Kidney (tissue), 22 donors: ENCODE measurements at places on chromosomes 6 and 20.

DNA sequence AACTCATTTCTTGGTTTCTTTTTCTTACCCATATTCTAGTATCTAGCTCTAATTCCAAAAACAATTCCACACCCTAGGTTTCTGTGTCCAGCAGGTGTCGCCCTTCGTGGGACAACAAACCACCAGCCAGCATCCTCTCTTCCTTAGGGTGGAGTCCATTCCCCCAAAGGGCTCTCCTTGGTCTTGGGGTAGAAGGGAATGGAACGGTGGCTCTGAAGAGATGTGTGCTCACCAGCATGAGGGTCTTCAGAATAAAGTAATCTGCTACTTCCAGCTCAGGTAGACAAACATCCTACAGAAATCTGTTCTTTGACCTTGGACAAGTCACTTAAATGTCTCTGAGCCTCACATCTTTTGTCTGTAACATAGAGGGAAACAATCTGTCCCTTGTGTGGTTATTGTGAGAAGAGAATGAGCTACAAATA lies 7.2 kb downstream of the HLA-DMB start:
- DNase-seq: peak; percentile 80

DNA sequence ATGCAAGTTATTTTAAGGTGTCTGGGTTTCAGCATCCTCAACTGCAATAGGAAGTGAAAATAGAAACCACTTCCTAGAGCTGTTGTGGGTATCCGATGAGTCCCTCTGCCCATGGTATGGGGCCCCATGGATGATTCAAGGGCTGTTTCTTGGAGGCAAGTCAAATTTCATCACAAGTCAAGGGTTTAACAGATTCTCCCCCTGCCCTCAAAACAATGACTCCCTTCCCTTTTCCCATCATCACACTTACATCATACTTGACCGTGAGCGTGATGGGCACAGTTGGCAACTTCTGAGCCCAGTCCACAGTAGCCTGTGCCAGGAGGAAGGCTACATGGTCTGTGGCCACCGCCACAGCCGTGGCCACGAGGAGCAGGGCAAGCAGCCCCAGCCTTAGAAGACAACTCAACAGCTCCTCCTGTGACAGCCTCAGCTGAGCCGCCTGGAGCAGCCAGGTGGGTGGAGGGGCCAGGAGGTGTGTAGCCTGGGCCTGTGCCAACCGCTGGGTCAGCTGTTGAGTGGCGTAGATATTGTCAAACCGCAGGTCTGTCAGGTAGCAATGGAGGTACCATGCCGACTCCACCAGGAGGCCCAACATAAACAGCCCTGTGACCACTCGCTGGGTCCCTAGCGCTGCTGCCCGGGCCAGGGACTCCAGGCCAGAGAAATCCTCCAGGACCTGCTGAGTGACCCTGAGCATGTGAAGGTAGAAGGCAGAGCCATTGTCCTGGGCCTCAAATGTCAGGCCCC lies 5.2 kb downstream of the OCSTAMP start:
- DNase-seq: no peak

GRCh38 chr6:39843305-39844020 lies 51.3 kb downstream of the DAAM2 start:
- no peak for DNase-seq

GRCh38 chr6:13009461-13009860 lies 292.9 kb downstream of the PHACTR1 start:
- DNase-seq: no peak

- no peak for DNase-seq
Measured at GRCh38 chr6:5749016-5749650, 257.6 kb downstream of the NRN1 start.

- no peak for DNase-seq
Measured at GRCh38 chr6:167817729-167818128, 9.0 kb upstream of the AFDN start.

GRCh38 chr6:110814102-110815014 lies 911 bp downstream of the CDK19 start:
- DNase-seq: no peak

- no peak for DNase-seq
Measured at GRCh38 chr6:136225496-136225895, 24.6 kb downstream of the MTFR2 start.

DNA sequence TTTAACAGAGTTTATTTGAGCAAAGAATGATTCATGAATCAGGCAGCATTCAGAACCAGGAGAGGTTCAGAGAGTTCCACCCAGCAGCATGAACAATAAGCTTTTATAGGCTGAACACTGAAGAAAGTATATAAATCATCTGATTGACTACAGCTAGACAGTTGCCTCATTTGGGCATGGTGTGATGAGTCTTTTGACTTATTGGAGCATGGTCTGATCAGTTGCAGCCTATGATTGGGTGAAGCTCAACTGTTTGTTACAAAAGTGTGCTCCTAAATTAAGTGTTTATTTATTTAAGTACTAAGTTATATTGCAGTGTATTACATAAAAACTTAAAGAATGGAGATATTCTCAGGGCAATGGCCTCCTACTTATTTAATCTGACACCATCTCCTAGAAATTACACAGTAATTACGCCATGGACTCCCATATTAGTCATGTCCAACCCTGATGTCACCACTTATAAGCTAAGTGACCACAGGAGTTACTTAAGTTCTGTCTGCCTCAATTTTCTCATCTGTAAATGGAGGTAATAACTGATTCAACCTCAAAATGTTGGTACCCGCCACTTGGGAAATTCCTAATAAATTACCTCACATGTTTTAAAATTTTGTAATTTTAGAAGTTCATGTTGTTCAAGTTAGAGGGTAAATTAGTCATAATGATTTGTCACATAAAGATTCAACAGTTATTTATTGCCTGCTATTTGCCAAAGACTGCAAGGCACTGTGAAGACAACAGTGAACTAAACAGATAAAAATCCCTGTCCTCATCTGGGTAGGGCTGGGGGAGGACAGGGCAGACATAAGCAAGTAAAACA lies 15.2 kb upstream of the ROS1 start:
- DNase-seq: no peak

GRCh38 chr6:91534614-91535013 lies 947.7 kb upstream of the MAP3K7 start:
- DNase-seq: no peak

DNA sequence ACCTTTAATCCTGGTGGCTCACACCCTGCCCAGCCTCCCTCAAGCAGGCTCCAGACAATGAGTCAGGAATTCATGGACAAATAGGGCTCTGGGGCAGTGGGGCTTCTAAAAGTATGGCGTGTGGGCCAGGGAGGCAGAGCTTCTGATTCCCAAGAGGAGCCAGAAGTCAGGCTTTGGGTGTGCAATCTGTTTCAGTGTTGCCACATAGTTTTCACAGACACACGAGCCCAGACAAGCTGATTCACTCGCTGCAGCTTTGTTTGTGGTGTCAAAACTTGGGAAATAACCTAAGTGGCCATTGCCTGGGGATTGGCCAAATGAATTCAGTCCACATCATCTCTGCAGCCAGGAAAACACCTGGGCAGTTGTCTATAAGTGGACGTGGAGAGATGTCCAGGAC lies 9.2 kb downstream of the PEDS1 start:
- no peak for DNase-seq

DNA sequence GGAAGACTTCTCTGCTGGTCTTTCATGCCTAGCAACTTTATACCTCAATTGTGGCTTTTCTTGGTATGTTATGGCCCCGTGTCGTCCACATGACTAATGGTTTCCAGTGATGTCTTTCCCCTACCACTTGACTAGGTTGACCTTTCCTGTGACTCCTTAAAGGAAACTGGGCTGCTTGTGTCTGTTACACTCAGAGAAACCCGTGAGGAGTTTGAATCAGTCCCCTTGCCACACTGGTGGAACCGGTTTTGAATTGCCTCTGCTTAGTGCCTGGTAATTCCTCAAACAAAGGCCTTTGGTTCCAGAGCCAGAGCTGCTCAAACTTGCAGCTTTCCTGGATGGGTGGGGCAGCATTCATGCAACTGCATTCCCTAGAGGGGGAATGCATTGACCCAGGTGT lies 21.9 kb downstream of the ECT2L start:
- DNase-seq: peak; percentile 93

GRCh38 chr6:18693881-18694280 lies 306.7 kb downstream of the RNF144B start:
- no peak for DNase-seq

- DNase-seq: no peak
Measured at GRCh38 chr6:134720353-134721059, 229.4 kb downstream of the ALDH8A1 start.

DNA sequence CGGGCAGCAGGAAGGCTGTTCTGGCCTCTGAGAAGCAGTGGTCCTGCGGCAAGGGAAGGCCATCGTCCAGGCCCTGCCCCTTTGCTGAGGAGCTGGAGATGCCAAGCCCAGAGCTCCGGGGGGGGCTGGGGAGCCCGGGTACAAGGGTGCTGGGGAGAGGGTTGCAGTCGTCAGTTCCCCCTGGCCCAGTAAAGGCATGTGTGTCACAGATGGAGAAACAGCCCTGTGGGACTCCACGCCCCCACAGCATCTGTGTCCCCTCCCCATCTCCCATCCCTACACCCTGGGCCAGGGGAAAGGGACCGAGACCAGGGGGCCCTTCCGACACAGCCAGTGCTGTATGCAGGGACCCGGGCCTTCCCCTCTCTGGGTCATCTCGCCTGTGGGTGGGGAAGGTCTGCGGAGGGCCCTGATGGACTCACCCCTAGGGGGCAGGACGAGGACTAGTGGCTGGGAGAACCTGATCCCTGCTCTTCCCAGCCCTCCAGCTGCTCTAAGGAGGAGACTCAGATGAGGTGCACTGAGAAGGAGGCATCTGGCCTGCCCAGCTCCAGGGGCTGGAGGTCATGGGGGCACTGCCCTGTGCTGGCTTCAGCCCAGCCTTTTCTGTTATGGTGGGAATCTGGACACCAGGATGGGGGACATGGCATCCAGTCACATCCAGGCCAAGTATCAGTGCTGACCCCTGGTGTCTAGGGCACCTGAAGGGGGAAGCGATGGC lies 609 bp downstream of the MYL9 start:
- peak; percentile 40 for DNase-seq

DNA sequence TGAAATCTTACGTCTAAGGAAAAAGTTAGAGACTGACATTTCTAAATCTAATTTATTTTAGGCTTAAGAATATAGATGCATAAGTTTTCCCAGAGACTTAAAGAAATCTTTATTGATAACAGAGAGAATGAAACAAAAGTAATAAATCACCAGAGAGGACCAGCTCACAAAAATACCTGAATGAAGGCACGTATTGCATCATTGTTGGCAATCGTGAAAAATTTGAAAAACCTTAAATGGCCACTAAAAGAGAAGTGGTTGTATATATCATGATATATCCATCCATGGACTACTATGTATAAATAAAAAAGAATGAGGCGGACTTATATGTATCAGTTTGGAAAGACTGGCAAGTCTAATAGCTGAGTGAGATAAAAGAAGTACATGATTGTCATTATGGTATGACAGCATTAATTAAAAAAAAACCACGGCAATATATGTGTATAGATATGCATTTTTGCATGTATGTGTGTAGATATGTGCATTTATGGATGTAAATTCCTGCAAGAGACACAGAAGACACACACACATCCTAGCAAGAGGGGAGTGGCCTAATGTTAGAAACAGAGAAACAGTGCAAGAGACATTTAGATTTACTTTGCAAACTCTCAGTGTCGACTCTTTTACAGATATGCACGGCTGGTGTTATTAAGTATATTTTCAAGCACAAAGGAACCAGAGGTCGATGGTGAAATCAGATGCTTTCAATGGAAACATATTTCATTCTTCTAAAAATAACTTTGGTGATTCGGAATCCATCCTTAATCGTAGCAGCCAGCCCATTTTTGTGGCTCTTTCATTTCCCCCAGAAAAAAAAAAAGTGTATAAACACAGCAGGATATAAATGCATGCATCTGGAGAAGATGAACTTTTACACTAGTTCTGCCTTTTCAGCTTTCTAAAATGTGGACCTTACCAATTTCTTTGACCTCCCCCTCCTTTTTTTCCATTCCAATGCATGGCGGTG lies 156.1 kb upstream of the SALL4 start:
- peak; percentile 18 for DNase-seq

DNA sequence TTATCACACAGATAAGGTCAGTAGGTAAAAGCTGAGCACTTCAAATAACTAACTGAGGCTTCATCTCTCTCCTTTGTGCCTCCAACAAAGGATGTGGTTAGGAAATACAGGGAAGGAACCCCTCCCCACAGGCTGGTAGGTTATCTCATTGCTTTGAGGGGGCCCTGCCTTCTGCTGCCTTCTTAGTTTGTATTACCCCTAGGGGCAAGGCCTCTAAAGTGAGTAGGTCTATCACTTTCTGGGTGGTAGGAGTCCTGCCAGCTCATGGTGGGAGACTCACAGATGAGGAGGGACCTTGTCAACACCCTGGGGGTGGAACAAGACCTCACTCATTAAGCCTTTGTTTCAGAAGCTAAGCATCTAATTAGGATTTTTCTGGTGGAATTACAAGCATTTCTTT lies 34.6 kb downstream of the EDN1 start:
- DNase-seq: no peak
